ENCODE measurements at places on chromosomes 11 and 22. TPM values are rescaled to one million over a fixed set of nuclear protein-coding genes. Genes with fewer than 3 reads are reported as not detected.

DNA sequence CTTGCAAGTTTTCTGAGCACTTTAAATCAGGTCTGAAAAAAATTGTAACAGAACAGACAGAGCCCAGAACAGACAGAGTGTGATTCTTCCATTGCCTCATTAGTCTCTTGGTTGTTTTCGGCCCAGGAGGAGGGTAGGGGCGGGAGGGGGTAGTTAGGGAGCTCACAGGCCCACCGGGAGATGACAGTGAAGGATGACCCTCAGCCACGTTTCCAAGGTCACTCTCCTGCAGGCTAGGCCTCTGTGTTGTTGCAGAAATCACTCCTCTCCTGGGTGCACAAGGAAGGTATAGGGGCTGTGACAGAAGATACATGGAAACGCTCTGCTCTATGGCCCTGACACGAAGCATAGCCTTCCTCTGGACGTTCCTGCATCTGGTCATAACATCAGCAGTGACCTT is 69.3 kb downstream of the ABTB2 start:
- peaks cover 6% of the 10 kb centered on the region for H3K4me1 ChIP-seq
- DNase-seq = no peak
- no peak overlapping the region for H3K4me3 ChIP-seq
- no peak overlapping the region for H3K27ac ChIP-seq

GRCh38 chr22:47564651-47565434 is 802.4 kb downstream of the TBC1D22A start:
- H3K36me3 ChIP-seq = no peaks in the 10 kb centered on the region
- H3K27me3 ChIP-seq = no peaks in the 10 kb centered on the region
- no peak overlapping the region for H3K4me3 ChIP-seq
- no peaks in the 10 kb centered on the region for H3K4me1 ChIP-seq
- no peak overlapping the region for H3K27ac ChIP-seq

DNA sequence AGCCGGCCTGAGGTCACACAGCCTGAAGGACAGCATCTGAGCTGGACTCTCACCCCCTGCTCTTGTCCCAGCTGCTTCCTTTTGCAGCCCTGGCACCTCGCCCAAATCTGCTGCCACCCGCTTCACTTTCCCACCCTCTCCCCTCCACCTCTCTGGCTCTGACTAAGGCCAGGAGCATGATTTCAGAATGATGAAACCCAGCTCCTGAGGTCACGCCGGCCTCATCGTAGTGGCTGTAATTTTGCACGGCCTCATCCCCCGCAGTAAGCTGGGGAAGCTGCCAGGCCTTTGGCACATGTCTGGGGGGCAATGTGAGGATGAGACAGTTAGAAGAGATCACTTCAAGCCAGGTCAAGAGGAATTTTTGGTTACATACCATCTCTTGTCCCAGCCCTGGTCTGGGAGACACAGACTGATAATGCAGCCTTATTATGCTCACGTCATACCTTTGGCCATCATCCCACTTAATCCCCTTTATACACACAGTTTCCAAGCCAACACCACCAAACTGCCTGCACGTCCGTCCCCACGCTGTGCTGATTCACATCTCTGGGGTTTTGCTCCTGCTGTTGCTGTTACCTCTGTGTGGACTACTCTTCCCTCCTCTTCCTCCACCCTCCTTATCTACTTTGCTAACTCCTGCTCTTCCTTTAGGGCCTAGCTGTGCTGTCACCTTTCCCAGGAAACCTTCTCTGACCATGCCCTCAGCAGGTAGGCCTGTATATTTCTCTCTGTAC is 58.1 kb downstream of the CHRDL2 start:
- H3K36me3 ChIP-seq = no peaks in the 10 kb centered on the region
- no peaks in the 10 kb centered on the region for H3K27me3 ChIP-seq
- H3K4me1 ChIP-seq = no peaks in the 10 kb centered on the region

GRCh38 chr11:75430714-75431532 is 2.1 kb downstream of the KLHL35 start:
- no peak overlapping the region for H3K27ac ChIP-seq
- H3K27me3 ChIP-seq = peaks cover 29% of the 10 kb centered on the region
- H3K4me1 ChIP-seq = peaks cover 10% of the 10 kb centered on the region
- no peak overlapping the region for H3K4me3 ChIP-seq
- no peaks in the 10 kb centered on the region for H3K36me3 ChIP-seq

The ALDH3B1 gene
- 42.7 TPM for total RNA-seq

The OTOG gene
- 0.06 TPM for total RNA-seq
